Foreskin melanocyte (primary cell): ENCODE measurements at places on chromosomes 6 and 20.
A peak's percentile ranks its signal among the peaks of the same experiment; 100 is the strongest.

- DNase-seq = no peak
These were observed 108.6 kb upstream of the SLC2A12 start for GRCh38 chr6:134161041-134161440.

GRCh38 chr6:47164877-47165276 is 122.7 kb upstream of the ADGRF1 start:
- DNase-seq = no peak

DNA sequence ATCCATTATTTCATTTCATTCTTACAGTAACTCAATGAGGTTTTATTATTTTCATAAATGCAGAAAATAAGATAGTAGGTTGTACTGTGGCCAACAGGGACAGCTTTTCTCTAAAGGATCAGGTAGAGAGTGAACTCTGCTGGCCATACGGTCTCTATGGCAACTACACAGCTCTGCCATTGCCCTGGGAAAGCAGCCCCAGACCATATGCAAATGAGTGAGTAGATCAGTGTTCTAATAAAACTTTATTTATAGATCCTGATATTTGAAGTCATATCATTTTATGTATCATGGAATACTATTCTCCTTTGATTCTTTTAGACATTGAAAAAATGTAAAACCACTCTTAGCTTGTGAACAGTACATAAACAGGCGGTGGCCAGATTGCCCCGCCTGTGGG is 192.5 kb upstream of the RREB1 start:
- no peak for DNase-seq

GRCh38 chr20:38551056-38551626 is 29.9 kb upstream of the ADIG start:
- peak; percentile 92 for DNase-seq

GRCh38 chr6:33237741-33238140 is 29.4 kb downstream of the RING1 start:
- DNase-seq = no peak

GRCh38 chr20:5864428-5864827 is 85.9 kb downstream of the TRMT6 start:
- DNase-seq = no peak

DNA sequence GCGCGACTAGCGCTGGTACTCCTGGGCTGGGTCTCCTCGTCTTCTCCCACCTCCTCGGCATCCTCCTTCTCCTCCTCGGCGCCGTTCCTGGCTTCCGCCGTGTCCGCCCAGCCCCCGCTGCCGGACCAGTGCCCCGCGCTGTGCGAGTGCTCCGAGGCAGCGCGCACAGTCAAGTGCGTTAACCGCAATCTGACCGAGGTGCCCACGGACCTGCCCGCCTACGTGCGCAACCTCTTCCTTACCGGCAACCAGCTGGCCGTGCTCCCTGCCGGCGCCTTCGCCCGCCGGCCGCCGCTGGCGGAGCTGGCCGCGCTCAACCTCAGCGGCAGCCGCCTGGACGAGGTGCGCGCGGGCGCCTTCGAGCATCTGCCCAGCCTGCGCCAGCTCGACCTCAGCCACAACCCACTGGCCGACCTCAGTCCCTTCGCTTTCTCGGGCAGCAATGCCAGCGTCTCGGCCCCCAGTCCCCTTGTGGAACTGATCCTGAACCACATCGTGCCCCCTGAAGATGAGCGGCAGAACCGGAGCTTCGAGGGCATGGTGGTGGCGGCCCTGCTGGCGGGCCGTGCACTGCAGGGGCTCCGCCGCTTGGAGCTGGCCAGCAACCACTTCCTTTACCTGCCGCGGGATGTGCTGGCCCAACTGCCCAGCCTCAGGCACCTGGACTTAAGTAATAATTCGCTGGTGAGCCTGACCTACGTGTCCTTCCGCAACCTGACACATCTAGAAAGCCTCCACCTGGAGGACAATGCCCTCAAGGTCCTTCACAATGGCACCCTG is 1.6 kb downstream of the TPBG start:
- DNase-seq = peak; percentile 9

- no peak for DNase-seq
These were observed 200.6 kb upstream of the MAP3K7 start for GRCh38 chr6:90787446-90787845.

DNA sequence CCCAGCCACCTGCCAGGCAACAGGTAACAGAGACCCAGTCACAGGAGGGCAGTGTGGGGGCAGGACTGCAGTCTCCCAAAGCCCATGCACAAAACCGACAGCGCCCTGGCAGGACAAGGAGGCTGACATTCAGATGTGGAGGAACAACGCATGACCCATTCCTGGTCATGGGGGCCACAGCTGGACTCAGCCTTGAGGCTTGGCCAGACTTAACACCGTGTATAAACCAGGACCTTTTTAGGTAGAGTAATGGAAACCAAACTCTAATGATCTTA is 8.1 kb downstream of the GFRA4 start:
- no peak for DNase-seq

DNA sequence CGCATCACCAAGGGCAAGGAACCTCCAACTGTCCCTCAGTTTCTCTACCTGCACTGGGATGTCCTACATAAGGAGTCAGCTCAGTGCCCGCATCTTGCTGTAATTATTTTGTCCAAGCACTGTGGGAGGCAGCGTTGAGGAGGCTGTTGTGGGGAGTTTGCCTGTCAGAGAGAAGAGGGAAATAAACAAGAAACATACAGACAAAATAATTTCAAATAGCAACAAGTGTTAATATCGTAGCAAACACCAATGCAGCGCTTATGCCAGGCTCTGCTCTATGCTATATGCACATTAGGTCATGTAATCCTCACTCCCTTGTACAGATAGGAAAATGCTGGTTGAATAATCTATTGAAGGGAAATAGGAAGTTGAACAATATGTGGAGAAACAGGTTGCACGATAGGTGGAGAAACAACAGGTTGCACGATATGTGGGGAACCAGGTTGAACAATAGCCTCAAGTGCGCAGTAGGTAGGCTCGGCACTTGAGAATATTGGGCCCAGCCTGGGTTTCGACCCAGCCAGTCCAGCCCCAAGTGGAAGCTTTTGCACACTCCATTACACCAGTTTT is 91.2 kb upstream of the SIRPA start:
- no peak for DNase-seq

- DNase-seq = no peak
These were observed 587.8 kb downstream of the EPM2A start for GRCh38 chr6:145147559-145147958.

GRCh38 chr20:32962053-32962452 is 42.2 kb downstream of the SUN5 start:
- DNase-seq = no peak

- peak; percentile 44 for DNase-seq
These were observed 346.5 kb upstream of the PLCB4 start for GRCh38 chr20:8722277-8722928.

DNA sequence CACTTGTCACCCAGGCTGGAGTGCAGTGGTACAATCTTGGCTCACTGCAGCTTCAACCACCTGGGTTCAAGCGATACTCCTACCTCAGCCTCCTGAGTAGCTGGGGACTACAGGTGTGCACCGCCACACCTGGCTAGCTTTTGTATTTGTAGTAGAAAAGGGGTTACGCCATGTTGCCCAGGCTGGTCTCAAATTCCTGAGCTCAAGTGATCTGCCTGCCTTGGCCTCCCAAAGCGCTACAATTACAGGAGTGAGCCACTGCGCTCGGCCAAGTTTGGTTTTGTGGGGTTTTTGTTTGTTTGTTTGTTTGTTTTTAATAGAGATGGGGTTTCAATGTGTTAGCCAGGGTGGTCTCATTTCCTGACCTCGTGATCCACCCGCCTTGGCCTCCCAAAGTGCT is 12.3 kb downstream of the LOC128125822 start:
- DNase-seq = no peak

GRCh38 chr20:63310265-63310991 is 17.4 kb downstream of the COL20A1 start:
- DNase-seq = no peak

DNA sequence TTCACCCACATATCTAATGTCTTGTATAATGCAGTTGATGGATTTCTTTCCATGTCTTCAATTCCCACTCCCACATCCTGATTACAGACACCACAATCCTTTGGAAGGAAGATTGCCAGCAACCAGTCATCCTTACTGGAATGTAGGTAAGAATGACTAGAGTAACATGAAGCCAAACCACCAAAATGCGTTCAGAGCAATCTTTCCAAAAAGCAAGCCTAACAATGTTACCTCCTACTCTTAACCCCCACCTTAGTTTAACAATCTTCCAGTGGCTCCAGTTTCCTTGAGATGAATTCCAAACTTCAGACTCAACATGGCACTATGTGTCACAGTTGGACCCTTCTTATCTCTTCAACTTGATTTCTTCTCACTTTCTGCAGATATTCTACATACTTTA is 685.6 kb downstream of the DOK5 start:
- no peak for DNase-seq

DNA sequence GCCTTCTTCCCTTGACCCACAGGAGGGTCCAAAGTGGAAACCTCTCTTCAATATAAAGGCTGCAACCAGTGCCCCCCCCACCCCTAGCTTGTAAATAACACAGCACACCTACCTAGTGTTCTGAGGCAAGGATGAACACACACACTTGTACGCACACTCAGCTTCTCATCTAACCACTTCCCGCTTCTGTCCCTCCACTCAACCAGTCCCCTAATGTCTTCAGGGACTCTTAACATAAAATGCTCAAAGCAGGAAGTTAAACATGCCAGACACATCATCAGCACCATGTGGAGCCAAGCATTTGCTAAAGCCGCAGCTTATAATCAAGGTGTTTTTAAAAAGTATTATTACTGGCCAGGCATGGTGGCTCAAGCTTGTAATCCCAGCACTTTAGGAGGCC is 35.3 kb downstream of the FOXQ1 start:
- no peak for DNase-seq

- DNase-seq = no peak
These were observed 29.0 kb downstream of the JARID2 start for GRCh38 chr6:15274692-15275387.

DNA sequence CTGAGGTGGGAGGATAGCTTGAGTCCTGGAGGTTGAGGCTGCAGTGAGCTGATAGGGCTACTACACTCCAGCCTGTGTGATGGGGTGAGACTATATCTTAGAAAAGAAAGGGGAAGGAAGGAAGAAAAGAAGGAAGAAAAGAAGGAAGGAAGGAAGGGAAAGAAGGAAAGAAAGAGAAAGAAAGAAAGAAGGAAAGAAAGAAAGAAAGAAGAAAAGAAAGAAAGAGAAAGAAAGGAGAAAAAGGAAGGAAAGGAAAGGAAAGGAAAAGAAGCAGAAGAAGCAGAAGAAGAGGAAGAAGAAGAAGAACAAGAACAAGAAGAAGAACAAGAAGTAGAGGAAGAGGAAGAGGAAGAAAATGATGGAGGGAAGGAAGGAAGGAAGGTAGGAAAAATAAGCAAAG is 1130.2 kb upstream of the MAP3K7 start:
- DNase-seq = no peak

DNA sequence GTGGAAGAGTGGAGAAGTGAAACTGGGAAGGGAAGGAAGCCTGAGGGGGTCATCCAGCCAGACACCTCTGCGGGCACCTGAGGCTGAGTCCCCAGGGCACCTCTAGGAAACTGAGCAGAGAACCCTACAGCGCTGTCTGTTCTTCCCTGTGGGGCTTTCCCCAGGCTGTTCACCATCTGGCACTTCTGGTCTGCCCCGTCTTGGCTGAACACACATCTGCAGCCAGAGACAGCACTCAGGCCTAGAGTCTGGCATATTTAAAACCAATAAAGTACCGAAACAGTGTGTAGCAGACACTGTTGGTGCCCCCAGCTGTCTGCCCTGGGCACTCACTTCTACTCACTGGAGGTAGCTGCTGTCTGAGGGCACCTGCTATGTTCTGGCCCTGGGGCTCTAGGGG is 9.4 kb upstream of the ARFGEF2 start:
- DNase-seq = no peak

DNA sequence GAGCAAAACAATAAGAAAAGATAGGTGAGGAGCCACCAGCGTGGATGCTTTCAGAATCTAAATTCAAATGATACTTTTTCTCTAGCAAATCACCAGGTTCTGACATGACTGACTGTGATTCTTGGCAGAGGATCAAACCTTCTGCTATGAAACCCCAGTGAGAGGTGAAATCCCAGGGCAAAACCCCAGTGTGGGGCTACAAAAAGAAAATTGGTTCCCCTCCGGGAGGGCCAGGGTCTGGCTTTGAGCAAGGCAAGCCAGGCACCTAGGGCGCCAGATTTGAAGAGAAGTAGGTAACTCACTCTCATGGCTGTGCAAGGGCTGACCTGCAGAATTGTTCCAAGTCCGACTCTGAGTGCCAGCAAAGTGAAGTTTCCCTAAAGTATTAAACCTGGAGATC is 20.2 kb upstream of the RALGAPA2 start:
- DNase-seq = no peak

DNA sequence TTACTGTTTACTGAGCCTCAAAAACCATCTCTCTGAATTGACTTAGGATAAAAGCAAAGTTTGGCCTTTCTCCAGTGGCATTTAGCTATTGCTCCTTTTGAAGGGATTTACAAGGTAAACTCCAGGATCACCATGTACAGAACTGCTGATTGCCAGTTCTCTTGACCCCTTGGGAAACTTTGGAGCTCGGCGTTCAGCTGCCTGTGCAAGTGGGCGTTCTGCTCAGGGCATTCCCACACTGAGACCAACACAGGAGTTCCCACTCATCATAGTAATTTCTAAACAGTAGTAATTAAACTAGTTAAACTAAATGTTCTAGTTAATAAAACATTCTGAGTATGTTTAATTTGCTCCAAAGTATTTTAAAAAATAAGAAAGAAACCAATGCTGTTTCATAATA is 14.9 kb downstream of the KCNQ5 start:
- DNase-seq = no peak

- DNase-seq = no peak
These were observed 147.9 kb downstream of the VEGFA start for GRCh38 chr6:43917878-43918382.

- DNase-seq = no peak
These were observed 20.5 kb downstream of the SNAI1 start for GRCh38 chr20:50003253-50003656.

DNA sequence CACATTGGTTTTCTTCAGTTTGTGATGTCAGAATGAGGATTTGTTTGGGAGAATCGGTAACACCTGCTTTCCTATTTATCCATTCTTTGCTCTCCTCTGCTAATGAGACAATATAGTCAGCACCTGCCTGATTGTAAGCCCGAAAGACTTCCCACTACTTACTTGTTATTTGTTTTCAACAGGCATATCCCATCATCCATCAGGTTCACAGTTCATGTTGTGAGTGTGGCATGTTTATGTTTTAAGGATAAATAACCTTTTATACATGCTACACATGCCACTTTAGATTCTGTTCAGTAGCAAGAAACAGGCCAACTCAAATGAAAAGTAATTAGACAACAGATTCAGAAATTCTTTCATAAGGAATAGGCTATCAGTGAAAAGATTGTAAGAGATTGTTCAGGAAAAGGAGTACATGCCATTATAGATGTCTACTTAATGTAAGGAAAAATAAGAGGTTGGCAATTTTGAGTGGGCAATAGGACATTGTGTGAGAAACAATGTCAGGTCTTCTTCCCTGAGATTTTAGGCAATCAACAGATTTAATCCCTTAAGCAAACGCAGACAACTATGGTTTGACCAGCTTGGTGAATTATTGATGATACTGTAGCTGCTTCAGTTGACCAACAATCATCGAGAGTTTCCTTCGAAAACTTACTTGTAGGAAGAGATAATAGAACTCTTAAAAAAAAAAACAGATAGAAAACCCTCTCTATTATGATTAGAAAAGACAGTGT is 7.9 kb upstream of the GPRC6A start:
- no peak for DNase-seq
